ENCODE measurements at places on chromosomes 11 and 22.

GRCh38 chr11:9138133-9138453 lies 46.7 kb upstream of the SCUBE2 start:
- DNase-seq: no peak

GRCh38 chr11:104094576-104094975 lies 58.1 kb downstream of the DDI1 start:
- DNase-seq: no peak

DNA sequence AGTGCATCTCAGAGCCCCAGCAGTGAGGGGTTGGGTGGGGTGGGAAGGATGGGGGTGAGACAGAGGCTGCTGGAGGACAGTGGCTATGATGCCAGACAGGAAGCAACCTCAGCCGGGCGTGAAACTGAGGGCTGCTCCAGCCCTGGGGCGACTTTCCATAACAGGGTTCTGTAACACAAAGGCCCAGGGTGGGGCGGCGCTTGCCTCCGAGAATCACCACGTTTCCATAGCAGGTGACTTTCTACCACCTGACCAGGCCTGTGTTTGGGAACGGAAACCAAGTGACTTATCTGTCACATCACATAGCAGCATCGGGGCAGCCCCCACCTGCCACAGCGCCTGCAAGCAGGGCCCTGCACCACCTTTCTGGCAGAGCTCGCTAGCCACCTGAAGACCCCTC lies 85.8 kb downstream of the TRMU start:
- DNase-seq: no peak

DNA sequence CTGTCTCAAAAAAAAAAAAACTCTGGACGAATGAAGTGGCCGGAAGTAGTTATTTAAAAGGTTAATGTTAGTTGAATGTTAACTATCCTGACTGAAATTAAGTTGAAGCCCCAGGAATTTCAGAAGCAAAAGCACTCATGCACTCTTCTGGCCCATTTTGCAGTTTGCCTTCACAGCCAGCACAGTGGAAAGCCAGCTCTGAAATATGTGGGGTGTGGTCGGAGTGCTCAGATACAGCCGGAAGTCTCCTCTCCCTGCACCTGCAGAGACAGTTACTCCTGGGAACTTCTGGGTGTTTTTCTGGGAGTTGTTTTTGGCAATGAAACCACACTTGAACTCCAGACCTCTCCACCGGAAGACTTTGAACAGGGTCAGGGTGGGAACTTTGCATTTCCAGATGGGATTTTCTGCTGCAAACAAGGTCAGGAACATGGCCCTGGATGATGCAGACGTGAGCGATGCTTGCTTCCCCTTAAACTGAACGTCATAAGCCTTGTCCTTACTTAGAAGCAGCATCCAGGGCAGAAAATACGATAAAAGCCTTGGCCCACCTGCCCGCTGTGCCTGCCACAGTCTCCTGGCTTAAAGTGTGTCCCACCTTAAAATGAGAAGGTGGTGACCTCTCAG lies 21.5 kb upstream of the CABP2 start:
- no peak for DNase-seq

GRCh38 chr11:2954263-2954662 lies 25.0 kb upstream of the PHLDA2 start:
- DNase-seq: no peak

DNA sequence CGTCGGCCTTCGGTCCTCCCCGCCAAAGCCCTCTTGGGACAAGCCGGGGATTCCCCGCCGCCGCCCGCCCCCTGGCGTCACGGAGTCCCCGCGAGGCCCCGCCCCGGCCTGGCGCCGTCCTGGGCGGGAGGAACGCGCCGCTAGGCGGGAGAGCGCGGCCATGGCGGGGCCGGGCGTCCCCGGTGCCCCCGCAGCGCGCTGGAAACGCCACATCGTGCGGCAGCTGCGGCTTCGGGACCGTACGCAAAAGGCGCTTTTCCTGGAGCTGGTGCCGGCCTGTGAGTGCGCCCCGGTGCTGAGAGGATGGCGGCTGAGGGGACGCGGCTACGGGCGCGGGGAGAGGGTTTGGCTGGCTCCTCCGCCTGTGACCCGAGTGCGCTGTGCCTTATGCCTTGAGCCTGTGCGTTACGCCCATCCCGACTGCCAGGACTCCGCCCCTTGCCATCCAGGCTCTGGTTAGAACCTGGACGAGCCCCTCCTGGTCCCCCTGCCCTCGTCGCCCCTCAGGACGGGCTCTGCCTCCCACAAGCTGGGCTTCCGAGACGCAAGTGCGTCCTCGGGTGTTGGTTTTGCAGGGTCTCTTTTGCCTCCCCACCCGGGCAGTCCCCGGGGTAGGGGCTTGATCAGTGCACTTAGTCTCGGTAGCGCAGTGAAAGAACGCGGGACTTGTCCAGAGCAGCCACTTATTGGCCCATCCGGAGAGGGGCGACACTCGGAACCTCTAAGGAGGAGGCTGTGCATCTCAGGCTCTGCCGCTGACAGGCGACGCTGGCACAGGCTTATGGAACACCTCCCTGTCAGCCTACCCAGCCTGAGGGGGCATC lies at the start of gene ATG16L2:
Gene ATG16L2 (plus strand): TSS at position 126 of the 824 bp plus-strand sequence. CDS start 35 bp downstream, at position 161.
- peak; percentile 90 for DNase-seq

DNA sequence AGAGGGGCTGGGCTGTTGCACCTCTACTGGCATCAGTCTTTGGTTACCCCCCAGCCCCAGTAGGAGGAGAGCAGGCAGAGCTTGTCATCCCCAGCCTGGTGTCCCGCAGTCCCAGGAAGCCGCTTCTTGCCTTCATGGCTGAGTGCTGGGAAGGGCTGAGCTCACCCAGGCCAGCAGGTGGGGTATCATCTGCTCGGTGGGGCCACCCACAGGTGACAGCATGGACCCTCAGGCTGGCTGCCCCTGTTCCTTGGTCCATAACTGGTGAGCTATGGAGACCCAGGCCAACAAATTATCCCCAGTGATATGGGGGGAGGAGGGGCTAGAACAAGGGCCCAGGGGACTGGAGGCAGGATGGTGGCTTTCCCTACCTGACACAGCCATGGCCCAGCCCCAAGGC lies 6.5 kb upstream of the RHOD start:
- no peak for DNase-seq

- DNase-seq: no peak
Measured at GRCh38 chr11:98701541-98701940, 319.2 kb upstream of the CNTN5 start.

- no peak for DNase-seq
Measured at GRCh38 chr22:47927648-47928210, 1165.3 kb downstream of the TBC1D22A start.

- no peak for DNase-seq
Measured at GRCh38 chr11:126392633-126393013, 37.1 kb downstream of the ST3GAL4 start.

DNA sequence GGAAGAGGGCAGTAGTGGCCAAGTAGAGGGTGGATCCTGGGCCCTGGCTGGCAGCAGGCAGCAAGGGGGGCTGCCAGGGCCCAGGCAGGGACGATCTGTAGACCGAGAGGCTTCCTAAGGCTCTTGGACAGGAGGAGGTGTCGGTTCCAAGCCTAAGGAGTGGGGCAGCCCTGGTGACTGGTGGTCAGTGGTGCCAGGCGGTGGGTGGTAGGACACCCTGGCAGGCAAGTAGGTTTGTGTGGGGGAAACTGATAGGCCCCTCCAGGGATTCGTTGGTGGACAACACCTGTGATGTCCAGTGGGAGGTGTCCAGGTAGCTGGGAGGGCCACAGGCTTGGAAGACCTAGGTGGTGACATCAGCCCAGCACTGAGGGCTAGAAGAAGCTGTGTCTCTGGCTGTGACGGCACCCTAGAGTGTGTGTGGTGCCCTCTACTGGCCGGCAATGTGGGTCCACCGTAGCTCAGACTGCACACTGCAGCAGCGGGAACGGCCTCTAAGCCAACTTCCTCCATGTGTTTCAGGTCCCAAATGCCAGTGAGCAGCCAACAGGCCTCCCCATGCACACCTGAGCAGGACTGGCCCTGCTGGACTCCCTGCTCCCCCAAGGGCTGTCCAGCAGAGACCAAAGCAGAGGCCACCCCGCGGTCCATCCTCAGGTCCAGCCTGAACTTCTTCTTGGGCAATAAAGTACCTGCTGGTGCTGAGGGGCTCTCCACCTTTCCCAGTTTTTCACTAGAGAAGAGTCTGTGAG lies 9.4 kb upstream of the SAMM50 start:
- peak; percentile 77 for DNase-seq
